ENCODE measurements at places on chromosomes 2 and 18.

- DNase-seq, result no peak
These were observed 154.3 kb downstream of the TTC32 start for GRCh38 chr2:19747310-19748072.

DNA sequence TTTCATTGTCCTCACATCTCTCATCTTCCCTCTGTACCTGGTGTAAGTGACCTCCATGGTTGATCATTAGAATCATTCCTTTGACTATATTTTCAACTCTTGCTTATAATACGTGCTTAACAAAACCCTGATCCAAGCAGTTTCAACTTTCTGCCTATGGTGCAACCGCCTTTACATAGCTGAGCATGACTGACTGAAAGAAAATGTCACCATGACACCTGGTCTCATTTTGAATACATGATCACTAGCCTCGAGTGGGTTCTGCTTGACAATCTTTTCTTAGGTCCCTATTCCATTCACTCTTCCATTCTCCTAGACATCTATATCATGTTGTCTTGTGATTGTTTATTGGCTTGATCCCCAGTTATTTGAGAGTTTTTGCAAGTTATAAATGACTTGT is 78.9 kb upstream of the STAM2 start:
- DNase-seq, result no peak

DNA sequence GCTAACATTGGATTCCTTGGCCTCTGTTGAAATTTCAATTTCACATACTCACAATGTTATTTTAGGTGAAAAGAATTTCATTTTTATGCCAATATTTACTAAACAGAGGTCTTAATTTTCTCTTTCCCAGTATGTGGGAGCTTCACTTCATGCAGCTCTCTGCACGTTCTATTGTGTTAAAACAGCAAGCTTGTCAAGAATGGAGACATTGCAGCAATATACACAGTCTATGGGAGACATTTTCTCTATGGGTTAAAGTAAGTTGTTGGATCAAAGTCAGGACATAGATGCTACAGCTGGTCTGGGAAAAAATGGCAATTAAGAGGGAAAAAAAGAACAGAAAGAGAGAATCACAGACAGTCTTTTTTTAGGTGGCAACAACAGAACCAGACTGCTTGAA is 70.4 kb upstream of the ARHGAP15 start:
- DNase-seq, result no peak

DNA sequence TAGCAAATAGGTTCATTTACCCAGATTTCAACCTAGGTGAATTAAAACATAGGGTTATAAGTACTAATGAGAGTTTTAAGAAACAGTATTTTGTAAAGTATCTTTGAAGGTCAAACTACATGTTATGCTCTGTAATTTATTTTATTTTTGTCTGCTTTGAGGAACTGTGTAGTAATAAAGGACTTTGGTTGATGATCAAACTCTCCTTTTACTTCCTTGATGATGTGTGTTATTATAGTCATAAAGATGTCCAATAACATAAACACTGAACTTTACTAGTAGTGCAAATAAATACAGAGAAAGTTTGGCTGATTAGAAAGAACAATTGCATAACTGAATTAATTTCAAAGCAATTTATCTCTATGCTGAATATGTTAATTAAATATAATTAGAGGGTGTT is 6.3 kb downstream of the GULP1 start:
- DNase-seq, result no peak

DNA sequence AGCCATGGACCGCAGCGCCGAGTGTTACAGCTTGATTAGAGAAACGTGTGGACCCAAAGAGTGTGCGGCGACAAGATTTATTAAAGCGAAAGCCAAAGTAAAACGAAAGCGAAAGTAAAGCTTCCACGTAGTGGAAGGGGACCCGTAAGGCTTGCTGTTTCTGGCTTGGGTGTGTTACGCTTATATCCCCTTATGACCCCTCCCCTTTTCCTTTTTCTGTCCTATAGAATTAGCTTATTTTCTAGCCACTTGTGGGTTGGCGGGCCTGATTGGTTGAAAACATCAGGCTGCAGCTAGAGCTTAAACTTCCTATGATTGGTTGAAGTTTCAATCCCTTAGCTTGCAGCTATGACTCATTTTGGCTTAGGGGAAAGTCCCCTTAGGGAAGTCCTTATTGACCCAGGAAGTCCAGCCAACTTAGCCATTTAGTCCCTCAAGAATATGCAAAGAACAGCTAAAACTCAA is 969.7 kb downstream of the DCDC2C start:
- DNase-seq, result no peak

DNA sequence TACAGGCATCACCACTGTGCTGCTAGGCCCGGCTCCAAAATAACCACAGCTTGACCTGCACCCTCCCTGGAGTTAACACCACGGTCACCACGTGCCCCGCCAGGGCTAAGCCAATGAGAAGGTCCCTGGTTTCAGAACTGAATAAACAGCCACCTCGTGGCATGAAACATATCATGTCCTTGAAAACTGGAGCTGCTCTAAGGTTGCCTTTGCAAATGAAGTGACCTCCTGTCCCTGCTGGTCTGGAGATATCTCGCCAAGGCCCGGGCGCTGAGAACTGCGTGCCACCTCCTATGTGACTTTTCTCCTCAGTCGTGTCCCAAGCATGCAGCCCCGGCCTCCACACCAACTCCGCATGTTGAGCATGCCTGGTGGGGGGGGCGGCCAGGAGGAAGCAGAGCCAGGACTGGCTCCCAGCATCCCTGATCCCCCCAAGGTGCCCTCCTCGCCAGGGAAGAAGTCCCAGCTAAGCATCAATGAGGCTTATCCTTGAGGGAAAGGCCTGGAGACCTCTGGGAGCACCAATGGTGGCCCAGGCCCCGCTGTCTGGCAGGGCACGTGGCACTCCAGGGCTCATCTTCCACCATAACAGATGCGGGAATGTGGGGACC is 16.3 kb upstream of the KCNG2 start:
- no peak for DNase-seq

DNA sequence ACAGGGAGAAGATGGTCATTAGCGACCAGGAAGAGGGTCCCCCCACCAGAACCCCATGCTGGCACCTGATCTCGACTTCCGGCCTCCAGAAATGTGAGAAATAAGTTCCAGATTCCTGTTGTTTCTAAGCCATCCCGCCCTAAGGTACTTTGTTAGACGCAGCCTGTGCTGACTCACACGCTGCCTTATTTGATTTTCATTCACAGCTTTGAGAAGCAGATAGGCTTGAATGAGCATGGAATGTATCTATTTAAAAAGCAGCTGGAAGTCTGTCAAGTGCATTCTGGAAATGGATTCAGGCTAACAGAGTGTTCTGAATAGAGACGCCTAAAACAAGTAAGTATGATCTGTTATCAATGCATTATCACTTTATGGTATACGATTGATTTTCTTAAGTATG is 8.3 kb upstream of the IL1R2 start:
- no peak for DNase-seq

Data from activated CD4-positive, alpha-beta T cell treated with anti-CD3 and anti-CD28 coated beads, Interleukin-2, Interleukin-6, amounts not matched to agents 100 ng/mL and 50 ng/mL, durations not matched to agents 16 hours and 8 hours (primary cell).